ENCODE measurements at places on chromosomes 12 and 14. TPM values are rescaled to one million over a fixed set of nuclear protein-coding genes. Genes with fewer than 3 reads are reported as not detected.

GRCh38 chr14:77409131-77409533 is 14.2 kb downstream of the NOXRED1 start:
- DNase-seq, result no peak

DNA sequence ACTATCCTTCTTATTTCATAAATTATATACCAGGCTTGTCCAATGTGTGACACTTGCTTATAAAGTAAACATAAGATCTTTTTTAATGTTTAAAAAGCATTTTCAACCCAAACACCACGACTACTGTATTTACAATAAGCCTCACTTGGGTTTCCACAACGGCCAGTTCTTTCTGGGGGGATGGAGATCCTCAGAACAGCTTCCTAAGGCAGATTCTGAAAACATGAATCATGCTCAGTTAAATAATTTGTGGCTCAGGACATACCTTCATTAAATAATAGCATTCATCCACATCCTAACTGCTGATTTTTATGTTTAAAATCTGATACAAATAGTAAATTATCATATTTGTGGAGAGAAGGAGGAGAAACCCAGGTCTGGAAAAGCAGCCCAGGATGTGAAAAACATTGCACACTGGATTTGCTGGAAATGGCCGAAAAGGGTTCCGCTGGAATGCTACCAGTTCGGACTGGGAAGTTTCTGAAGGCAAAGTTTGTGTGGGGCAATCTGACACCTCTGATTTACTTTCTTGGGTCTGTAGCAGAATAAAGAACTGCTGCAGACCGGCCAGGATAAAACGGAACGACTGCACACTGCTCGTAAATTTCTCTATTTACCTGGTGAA is 597 bp downstream of the GLT8D2 start:
- DNase-seq, result no peak

DNA sequence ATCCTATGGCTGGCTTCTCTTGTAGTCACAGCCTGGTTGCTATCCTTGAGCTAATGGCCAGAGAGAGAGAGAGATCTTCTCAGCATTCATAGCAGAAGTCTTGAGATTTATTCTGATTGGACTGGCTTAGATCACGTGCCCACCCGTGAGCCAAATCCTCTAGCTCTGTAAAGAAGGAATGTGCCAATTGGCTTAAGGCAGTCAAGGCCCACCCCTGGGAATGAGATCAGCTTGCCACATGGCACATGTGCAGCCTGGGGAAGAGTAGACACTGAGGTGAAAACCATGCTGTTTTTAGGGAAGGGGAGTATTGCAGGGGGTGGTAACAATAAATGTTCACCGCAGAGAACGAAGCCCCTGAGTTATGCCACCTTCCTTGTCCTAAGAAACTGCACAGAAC is 36.3 kb downstream of the PLEKHG7 start:
- no peak for DNase-seq

- no peak for DNase-seq
These were observed 2.9 kb downstream of the HEBP1 start for GRCh38 chr12:12997156-12997555.

GRCh38 chr14:28467611-28468010 is 299.0 kb upstream of the FOXG1 start:
- no peak for DNase-seq

- no peak for DNase-seq
These were observed 56.6 kb downstream of the TRPV4 start for GRCh38 chr12:109776624-109777023.

DNA sequence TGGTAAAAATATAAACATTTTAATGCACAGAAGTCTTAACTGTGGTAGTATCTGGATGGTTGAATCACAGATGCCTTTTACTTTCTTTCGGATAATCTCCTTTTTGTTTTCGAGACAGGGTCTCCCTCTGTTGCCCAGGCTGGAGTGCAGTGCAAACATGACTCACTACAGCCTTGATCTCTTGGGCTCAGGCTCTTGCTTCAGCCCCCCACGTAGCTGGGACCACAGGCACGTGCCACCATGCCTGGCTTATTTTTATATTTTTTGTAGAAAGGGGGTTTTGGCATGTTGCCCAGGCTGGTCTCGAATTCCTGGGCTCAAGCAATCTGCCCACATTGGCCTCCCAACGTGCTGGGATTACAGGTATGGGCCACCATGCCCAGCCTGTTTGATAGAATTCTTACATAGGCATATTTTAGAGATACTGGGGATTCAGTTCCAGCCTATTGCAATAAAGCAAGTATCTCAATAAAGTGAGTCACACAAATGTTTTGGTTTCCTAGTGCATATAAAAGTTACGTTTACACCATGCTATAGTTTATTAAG is 99.2 kb downstream of the SNAPC1 start:
- no peak for DNase-seq

GRCh38 chr14:67493092-67493717 is 4.7 kb upstream of the TMEM229B start:
- DNase-seq, result no peak

- no peak for DNase-seq
These were observed 14.7 kb downstream of the BTBD7 start for GRCh38 chr14:93317875-93318807.

- DNase-seq, result no peak
These were observed 1.1 kb downstream of the CYP46A1 start for GRCh38 chr14:99685151-99685591.

- DNase-seq, result no peak
These were observed 25.0 kb downstream of the CFAP54 start for GRCh38 chr12:96514328-96514727.

- no peak for DNase-seq
These were observed 22.2 kb upstream of the EDDM3A start for GRCh38 chr14:20723488-20723887.

GRCh38 chr14:79570648-79571047 is 640.7 kb downstream of the DIO2 start:
- DNase-seq, result no peak

DNA sequence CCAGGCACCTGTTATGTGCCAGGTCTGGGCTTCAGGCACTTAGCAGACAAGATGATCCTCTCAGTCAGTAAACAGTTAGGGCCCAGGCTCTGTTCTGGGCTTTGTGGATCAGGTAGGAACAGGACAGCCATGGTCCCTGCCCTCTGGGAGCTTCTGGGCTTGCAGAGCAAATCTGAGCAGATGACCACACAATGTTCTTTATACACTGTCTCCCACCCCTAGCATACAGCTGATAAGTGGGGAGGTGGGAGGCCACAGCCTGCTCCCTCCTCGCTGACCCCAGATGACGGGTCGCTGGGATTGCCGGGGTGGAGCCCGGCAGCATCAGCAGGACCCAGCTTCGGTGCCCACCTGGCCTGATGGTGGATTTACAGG is 53.1 kb upstream of the RIN3 start:
- no peak for DNase-seq

- no peak for DNase-seq
These were observed 3.3 kb upstream of the KRT86 start for GRCh38 chr12:52271158-52271557.

GRCh38 chr12:93040367-93040766 is 111.3 kb upstream of the EEA1 start:
- DNase-seq, result no peak

DNA sequence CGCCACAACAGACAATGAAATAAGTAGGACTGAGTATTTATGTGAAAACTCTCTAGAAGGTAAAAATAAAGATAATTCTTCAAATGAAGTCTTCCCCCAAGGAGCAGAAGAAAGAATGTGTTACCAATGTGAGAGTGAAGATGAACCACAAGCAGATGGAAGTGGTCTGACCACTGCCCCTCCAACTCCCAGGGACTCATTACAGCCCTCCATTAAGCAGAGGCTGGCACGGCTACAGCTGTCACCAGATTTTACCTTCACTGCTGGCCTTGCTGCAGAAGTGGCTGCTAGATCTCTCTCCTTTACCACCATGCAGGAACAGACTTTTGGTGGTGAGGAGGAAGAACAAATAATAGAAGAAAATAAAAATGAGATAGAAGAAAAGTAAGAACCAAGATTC is 82.7 kb downstream of the VEZT start:
- no peak for DNase-seq

GRCh38 chr12:102300824-102301461 is 103.3 kb upstream of the PMCH start:
- DNase-seq, result no peak

- DNase-seq, result no peak
These were observed 84.7 kb downstream of the BMP4 start for GRCh38 chr14:53871951-53872350.

GRCh38 chr12:59031313-59031712 is 111.0 kb upstream of the LRIG3 start:
- DNase-seq, result no peak

GRCh38 chr12:27551172-27551840 is 27.3 kb downstream of the PPFIBP1 start:
- no peak for DNase-seq

GRCh38 chr14:55891692-55892091 is 226.5 kb upstream of the PELI2 start:
- no peak for DNase-seq

DNA sequence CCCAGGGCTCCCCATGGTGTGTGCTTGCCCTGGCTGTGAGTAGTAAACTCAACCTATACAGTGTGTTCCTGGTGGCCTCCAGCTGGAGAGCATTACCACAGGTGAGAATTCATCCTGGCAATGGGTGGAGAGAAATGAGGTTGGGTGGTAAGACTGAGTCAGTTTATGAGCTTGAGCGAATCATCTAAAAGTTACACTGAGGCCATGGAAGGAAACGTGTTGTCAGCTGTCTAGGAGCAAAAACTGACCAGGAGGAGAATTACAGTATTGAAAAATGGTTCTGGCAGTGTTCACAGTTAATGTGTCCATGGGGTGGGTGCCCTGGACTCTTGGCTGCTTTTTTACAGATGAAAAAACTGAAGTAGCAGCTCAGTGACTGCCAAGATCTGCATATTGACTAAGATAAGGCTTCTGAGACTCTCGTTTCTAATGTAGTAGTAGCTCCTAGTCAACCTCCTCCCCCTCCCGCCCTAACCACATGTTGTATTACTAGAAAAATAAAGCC is 202.0 kb upstream of the AMIGO2 start:
- no peak for DNase-seq

DNA sequence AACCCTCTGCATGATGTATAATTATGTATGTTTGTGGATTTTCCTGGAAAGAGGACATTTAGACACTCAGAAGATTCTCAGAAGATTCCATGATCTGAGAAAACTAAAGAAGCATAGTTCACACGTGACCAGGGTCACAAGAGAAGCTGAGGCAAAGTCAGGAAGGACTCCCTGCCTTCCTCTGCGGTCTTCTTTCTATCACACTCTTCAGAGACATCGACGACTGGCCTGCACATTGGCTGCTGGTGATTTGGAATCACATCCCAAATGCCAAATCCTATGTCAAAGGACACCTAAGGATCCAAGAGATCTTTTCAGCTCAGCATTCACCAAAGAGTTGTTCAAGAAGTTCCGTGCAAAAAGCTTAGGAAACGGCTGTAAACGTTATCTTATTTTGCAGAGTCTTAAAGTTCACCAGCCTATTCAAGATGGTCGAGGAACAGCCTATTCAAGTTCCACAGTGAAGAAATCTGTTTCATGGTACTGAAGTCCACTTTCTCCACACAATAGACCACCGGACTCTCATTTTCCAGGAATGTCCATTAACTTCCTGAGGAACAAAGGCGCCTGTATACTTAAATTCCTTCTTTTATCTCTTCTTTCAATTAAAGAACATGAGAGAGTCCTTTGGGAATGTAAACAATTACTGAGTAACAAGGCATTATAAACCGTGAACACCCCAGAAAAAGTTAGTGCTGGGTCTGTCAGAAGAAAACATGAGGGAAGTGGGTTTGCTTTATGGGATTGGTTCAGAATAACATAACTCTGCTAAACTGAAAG is 42.1 kb downstream of the IGF1 start:
- no peak for DNase-seq

GRCh38 chr12:5648692-5649359 is 216.9 kb downstream of the NTF3 start:
- DNase-seq, result no peak

DNA sequence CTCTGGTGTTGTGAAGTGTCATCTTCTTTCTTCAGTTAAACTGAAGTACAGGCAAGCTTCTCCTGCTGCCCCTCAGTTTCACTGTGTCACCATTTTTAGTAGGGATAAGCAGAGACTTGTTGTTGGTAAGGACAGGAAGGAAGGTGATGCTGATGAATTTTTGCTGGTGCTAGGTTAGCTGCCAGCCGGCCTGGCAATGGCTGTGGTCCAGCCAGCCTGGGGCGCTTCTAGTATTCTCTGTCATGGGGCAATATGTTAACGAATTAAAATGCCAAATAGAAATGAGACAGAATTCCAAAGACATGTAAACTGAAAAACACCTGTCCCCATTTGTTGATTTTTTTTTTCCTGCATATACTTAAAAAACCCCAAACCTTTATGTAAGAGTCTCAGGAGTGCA is 602.9 kb downstream of the DIO2 start:
- no peak for DNase-seq

DNA sequence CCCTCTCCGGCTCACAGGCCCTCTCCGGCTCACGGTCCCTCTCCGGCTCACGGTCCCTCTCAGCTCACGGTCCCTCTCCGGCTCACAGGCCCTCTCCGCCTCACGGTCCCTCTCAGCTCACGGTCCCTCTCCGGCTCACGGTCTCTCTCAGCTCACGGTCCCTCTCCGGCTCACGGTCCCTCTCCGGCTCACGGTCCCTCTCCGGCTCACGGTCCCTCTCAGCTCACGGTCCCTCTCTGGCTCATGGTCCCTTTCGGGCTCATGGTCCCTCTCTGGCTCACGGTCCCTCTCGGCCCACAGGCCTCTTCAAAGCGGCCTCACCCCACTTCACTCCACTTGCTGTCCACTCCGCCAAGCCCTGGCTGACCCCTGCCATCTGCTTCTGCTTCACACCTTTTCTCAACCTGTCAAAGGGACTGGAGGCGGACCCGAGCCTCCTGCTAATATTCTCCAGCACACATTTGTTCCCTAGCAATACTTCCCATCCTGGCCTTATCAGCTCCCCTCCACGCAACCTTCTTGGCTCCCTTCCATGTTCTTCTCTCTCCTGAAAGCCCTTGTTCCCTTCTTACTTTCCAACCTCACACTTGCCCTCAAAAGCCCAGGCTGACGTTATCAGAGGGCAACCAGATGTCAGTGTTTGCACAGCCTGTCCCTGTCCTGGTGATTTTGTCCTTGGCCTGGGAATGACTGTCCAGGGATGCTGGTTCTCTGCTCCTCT is 176.7 kb downstream of the CALM1 start:
- no peak for DNase-seq

The OVCH1 gene
- not detected for total RNA-seq

The ZFHX2 gene
- 0.36 TPM for total RNA-seq

The NEK9 gene
- total RNA-seq, result 129 TPM

The ACOT6 gene
- total RNA-seq, result not detected

The CISTR gene
- not detected for total RNA-seq

The SLC6A13 gene
- total RNA-seq, result 0.75 TPM

The KRT75 gene
- not detected for total RNA-seq

The CFAP54 gene
- total RNA-seq, result 0.73 TPM

The CYP27B1 gene
- 0.64 TPM for total RNA-seq

The PRH2 gene
- total RNA-seq, result not detected

The RNASE9 gene
- total RNA-seq, result not detected

The EIF2S3B gene
- 1.4 TPM for total RNA-seq

The FLVCR2 gene
- 4.1 TPM for total RNA-seq

The MIP gene
- not detected for total RNA-seq

The TCL1A gene
- not detected for total RNA-seq
